ENCODE measurements at places on chromosomes 7 and 10.
A peak's percentile ranks its signal among the peaks of the same experiment; 100 is the strongest.

DNA sequence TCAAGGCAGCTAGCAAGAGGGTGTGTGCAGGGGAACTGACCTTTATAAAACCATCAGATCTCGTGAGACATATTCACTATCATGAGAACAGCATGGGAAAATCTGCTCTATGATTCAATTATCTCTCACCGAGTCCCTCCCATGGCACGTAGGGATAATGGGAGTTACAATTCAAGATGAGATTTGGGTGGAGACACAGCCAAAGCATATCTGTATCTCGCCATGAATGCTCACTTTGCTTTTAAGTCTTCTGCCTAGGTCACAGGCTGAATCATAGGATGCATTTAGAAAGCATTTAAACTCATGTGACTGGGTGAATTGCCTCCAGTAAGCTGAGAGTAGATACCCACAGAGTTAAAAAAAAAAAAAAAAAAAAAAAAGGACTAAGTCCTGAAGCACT, 220.0 kb downstream of the AGMO start:
- no peak for DNase-seq

- peak; percentile 86 for DNase-seq
Measured at GRCh38 chr10:95236068-95236903, 42.2 kb downstream of the ACSM6 start.

- no peak for DNase-seq
Measured at GRCh38 chr7:148905093-148905666, 21.1 kb upstream of the EZH2 start.

DNA sequence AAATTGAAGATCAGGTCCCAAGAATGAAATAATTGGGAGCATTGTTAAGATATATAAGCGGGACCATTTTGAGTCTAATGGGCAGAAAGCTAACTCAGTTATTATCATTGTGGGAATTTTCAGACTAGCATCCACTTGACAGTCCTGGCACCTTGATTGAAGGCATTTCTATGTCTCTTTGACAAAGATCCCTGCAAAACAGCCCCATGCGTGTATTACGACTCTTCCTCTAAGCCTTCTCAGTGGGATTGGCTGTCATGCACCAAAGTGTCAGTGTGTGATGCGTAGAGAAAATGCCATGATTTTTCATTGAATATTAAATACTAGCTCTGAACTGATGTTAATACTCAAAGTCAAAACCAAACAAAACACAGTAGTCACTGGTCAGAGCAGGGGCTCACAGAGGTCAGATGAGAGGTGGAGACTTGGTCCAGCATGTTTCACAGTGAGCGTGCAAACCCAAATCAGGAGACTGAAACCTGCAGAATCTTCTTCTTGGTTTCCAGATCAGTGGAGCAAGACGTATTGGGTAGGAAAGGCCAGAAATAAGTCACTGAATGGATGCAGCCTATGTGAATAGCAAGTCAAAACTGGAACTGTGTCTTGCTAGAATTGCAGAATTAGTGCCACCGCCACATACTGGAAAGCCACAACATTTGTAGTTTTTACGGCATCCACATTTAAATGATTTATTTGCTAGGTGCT, 303.6 kb upstream of the AKR1E2 start:
- no peak for DNase-seq

GRCh38 chr7:22563621-22564241, 63.7 kb upstream of the STEAP1B start:
- DNase-seq = peak; percentile 9

- DNase-seq = no peak
Measured at GRCh38 chr10:52701647-52702046, 70.9 kb downstream of the MBL2 start.

DNA sequence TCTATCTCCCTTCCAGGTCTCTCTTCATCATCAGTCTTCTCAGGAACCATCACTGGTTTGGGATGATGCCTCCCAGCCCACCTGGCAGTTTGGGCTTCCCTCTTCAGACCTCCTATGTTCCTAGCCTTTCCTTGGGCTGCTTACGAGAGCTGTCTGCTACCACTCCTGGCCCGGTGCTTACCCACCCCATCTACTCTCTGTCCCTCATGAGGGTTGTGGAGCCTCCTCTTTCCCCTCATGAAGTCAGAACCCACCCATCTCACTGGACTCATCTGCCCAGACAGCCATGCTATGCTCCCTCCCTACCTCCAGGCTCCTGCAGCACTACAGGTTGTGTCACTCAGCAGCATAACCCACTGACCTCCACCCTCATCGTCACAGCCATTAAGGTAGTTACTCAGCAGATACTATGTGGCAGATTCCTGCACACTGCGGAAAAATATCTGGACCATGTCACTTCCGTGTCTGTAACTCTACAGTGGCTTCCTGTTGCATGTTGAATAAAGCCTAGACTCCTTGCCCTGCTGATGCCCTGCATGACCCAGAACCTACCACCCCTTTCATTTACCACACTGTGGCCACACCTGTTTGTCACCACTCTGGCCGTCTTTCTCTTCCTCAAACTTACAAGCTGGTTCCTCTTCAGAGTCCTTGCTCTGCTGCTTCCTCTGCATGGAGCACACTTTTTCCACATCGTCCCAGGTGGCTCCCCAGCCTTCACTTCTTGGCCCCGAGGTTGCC, 2.0 kb downstream of the DBNL start:
- DNase-seq = no peak

GRCh38 chr7:4139656-4140625, 542.2 kb upstream of the FOXK1 start:
- no peak for DNase-seq

GRCh38 chr10:81978238-81978637, 103.2 kb downstream of the NRG3 start:
- no peak for DNase-seq

DNA sequence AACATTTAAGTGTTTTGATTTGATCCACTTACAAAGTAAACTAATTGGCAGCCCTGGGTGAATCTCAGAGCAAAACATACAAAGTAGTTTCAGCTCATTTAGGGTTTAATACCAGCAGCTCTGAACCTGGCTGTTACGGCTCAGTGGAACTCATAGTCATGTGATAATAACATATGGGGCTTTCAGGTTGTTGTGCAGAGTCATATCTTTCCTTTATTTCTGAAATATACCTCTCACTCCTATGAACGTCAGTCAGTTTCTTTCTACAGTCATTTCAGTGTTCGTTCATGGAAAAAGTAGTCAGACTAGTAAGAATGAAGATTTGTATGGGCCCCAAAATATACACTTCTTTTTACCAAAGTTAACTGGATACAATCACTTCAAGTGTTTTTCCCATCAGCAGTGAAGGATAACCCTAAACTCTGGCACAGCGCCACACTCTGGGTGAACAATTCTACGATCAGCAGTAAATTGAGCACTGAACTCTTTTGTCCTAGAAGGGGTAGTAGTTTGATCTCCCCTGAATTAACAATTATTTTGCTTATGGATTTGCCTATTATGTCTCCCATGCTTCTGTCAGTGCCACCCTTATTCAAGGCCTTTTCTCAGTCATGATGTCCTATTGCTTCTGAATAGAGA, 218.6 kb downstream of the THSD7A start:
- no peak for DNase-seq

- no peak for DNase-seq
Measured at GRCh38 chr10:57968328-57969016, 299.2 kb downstream of the IPMK start.

- no peak for DNase-seq
Measured at GRCh38 chr7:47185170-47185569, 396.7 kb downstream of the TNS3 start.

DNA sequence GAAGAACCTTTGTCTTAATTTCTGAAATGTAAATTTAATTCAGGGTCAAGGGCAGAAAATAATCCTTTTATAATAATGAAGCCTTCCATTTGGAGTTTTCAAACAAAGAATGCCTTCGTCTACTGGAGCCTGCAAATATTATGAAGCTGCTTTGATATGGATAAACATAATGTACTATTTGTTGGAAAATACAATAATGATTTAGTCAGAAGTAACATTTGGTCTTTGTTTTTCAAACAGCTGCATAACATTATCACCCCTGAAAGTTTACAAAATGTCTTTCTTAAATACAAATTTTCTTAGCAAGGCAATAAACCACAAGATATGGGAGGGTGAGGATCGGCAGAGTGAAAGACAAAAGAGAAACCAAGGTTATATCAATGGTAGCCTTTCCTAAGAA, 41.5 kb downstream of the TMEM26 start:
- no peak for DNase-seq

- peak; percentile 63 for DNase-seq
Measured at GRCh38 chr10:60942788-60943315, 1.1 kb downstream of the RHOBTB1 start.

DNA sequence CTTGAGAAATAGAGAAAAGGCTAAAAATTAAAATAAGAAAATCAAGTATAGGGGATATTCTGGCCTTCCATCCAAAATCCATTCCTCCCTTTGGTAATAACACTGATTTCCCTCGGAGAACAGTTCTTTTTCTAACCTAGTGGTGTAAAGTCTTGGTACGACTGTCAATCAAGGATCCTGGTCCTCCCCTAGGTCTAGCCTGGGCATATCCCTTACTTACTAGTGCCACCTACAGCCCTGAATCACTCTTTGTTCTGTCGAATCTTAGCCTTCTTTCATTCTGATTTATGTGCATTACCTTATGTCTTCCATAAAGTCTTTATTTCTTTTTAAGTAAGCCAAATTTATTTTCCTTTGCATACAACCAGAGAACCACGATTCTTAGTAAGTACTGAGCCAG, 298.7 kb upstream of the LRRTM3 start:
- DNase-seq = peak; percentile 44

DNA sequence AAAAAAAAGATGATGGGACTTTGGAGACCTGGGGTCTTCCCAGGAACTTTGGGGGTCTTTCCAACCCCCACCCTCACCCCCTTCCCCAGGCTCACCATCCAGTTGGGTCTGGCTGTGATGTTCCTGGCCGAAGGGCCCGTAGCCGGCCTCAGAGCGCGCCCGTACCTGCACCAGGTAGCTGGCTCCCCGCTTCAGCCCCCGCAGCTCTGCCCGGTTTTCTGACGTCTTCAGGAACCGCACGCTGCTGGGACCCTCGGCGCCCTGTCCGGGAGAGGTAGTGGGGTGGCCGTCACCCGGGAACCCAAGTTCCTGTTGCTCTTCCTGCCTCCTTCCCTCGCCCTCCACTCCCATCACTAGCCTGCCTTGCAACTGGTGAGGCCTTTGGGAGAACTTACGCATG, 10.2 kb downstream of the EPHB4 start:
- no peak for DNase-seq

GRCh38 chr7:47283497-47284131, 298.3 kb downstream of the TNS3 start:
- DNase-seq = no peak

DNA sequence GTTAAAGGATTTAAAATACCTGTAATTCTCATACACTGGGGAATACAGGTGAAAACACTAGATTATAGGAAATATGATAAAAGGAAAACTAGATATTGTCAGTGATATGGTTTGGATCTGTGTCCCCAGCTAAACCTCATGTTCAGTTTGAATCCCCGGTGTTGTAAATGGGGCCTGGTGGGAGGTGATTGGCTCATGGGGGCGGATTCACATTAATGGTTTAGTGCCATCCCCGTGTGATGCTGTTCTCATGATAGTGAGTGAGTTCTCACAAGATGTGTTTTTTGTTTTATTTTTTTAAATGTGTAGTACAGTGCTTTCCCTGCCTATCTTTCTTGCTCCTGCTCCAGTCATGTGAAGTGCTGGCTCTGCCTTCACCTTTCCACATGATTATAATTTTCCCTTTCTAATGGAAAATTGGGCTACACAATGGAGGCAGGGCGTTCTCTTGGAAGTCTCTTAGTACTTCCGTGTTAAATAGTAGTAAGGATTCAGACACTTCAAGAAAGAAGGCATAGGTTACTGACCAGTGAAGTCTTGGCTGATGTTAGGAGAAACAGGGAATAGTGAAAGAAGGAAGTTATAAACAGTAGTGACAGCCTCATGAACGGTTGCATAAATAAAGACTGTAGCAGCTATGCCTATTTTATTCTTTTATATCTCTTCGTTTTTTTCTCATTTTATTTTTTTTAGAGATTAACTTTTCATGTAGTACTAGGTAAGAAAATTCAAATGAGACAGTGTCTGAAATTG, 386.4 kb downstream of the SUGCT start:
- no peak for DNase-seq

GRCh38 chr7:21334906-21335305, 93.0 kb upstream of the SP4 start:
- DNase-seq = no peak

- DNase-seq = no peak
Measured at GRCh38 chr10:126955396-126955795, 50.2 kb downstream of the DOCK1 start.

GRCh38 chr10:114282526-114282925, 43.5 kb downstream of the VWA2 start:
- no peak for DNase-seq

GRCh38 chr10:113222207-113222606, 272.2 kb downstream of the TCF7L2 start:
- DNase-seq = peak; percentile 17

DNA sequence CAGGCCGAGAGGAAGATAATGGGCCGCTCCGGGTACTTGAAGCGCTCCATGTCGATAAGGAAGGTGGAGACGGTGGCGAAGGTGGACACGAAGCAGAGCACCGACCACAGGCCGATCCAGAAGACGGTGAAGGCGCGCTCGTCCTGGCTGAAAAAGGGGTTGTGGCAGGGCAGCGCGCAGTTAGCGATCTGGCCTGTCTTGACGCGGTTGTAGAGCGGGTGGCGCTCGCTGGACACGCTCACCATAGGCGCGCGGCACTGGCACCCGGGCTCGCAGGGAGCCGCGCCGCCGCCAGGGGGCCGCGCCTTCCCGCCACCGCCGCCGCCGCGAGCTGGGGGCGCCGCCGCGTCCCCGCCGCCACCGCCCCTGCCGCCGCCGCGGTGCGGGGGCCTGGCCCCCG, 1.6 kb downstream of the FZD8 start:
- DNase-seq = peak; percentile 55

DNA sequence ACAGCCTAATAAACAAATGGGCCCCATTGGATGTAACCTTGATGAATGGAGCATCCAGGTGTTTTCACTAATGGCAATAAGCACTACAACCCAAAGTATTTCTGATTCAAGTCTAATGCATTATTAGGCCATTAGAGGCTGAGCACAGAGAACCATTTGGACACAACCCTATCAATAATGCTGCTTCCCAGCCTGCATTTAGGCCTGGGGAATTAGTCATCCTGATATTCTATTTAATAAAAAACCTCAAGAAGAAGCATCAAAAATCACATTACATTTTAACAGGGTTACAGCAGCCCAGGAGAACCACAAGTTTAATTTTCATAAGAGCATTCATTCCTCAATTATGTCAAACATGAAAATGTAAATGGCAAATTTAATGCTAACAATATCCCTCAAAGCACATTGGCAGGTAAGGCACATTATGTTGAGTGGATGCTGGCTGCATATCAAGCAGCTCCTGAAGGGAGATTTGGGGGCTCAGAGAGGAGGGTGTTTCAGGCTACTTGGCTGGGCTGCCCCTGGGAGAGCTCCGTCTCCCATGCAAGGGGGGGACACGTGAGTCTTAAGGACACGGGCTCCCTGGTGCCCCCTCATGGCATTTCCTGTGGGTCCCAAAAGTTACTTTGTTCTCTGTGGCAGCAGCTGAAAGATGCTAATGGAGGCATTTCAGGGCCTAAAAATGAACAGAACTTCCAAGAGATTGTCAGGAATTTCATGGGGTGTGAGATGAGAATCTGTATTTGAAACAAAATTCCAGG, 143.4 kb downstream of the HERPUD2 start:
- no peak for DNase-seq
